ENCODE measurements at places on chromosomes 7 and 10. TPM values are rescaled to one million over a fixed set of nuclear protein-coding genes. Genes with fewer than 3 reads are reported as not detected.

DNA sequence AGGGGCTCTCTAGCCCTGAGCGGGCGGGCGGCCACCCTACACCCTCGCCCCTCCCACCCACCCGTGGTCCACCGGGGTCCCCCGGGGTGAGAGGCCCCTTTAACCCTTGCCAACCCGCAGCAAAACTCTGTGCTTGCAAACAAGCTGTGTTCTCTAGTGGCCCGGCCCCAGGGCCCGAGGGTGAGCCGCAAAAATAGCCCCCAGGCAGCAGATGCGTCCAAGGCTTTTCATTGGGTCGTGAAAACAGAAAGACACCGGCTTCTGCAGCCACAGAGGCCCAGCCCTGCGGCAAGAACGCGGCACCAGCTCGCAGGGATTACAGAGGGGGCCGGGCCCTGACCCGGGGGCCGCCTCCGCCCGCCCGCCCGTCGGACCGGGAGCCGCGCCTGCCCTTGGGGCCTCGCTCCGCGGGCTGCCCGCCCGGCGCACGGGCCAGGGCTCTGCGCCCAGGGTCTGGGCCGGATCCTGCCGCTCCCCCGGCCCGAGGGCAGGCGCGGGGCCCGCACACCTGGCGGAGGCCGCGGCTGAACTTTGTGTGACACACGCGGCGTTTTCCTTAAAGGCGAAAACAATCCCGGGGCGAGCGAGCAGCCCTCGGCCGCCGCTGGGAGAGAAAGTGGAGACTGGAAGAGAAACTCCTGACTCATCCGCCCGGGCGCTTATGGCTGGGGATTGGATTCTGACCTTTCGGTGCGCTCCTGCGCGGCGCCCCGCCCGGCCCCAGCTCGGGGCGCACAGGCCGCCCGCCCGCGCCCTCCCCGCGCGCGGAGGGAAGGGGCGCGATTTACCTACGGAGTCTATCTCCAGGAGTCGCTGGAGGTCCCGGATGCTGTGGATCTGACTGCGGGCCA, 2.8 kb downstream of the PDGFA start:
- peaks cover 73% of the 10 kb centered on the region for H3K4me1 ChIP-seq
- peak overlapping the region; percentile 57 for H3K4me3 ChIP-seq
- DNase-seq = no peak
- H3K36me3 ChIP-seq = no peaks in the 10 kb centered on the region

- no peaks in the 10 kb centered on the region for H3K27me3 ChIP-seq
- no peaks in the 10 kb centered on the region for H3K36me3 ChIP-seq
- no peak for DNase-seq
These were observed 14.3 kb downstream of the ZC3HAV1 start for GRCh38 chr7:139095194-139095659.

DNA sequence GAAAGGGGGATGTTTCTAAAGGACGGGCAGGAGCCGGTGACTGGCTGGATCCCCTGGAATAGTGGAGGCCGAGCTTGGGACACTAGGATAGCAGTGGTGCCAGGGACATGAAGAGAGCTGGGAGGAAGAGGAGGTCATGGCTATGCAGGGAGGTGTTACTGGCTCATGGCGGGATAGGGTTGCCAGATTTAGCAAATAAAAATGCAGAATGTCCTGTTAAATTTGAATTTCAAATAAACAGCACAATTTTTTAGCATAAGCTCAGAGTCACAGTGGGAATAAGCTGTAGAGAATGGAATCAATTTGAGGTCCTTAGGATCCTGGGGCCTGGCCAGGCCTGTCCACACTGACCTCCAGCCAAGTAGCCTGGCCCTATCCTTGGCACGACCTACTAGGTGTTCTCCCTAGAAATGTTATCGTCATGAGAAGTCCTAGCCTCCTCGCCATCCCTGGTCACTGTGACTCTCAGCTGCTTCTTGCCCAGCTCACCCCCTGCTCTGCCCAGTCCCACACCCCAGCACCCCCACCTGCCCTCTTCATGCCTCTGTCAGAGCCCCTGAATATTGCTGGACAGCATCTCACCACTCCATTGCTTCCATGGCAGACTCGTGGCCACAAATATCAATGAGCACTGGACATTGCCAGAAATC, 7.6 kb upstream of the KCP start:
- no peaks in the 10 kb centered on the region for H3K27me3 ChIP-seq
- no peak for DNase-seq

The OPALIN gene
- total RNA-seq = not detected

Data from vagina (tissue), 2 donors.